NCI-H774 (cell line): ENCODE measurements at places on chromosomes 5 and 9.

DNA sequence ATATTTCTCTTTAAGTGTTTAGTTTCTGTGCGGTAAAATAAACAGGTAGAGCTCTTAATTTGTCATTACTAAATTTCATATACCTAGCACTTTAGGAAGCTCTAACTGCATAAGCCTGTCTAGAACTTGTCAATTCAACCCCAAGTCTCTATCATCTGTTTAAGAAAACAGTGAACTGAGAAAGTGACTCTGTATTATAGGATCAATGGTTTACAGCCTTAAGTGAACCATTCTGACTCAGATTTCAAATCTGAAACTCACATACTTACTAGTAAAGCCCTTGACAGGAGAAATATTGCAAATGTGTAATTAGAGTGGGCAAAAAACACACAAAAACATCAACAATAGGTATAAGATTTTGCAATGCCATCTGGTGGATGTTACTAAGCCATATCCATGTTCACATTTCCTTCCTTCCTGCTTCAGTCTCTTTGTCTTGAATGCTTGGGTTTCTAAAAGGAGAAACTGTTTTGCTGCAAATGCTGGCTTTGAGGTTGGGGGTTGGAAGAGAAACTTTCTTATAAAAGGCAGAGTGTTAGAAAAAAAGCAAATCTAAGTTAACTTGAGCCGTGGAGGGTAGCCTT lies 101.8 kb downstream of the DOCK8 start:
- no peak for DNase-seq

DNA sequence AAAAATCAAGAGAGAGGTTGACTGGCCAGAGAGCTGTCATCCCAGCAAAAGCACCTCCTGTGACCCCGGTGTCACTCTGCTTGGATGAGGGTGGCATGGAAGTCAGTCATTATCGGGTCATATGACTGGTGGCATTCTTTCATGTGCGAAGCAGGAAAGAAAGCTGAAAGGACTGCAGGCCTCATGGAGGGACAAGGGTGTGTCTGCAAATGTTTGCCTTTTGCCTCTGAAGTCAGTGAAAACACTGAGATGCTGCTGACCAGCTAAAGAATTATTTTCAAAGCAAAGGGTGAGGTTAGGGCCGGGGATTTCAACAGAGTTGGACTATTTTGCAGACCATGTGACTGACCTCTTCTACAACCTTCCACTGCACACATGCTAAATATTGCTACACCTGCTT lies 298.3 kb downstream of the CSNK1G3 start:
- DNase-seq = peak; percentile 39

DNA sequence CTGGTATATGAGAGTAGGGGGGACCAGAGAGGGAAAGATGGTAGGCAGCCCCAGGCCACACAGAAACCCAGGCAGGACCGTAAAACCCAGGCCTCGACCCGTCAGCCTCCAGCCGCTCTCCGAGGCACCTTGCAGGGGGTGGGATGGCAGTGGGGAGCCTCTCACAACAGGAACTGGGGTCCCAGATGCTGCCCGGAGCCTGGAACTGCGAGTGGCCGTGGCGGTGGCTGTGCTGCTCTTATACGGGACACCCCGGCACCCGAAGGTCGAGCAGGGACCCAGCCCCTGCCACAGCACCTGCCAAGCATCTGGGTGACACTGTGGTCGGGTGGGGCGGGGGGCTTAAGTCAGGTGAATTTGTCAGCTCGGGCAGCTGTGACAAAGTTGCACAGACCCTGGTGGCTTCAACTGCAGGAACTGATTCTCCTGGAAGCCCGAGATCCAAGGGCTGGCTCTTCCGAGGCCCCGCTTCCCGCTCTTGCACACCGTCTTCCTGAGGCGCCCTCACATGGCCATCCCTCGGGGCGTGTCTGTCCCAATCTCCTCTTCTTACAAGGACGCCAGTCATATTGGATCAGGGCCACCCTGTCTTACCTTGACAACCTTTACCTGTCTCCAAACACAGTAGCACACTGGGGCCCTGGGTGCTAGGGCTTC lies 47.6 kb upstream of the EGFL7 start:
- no peak for DNase-seq

- DNase-seq = peak; percentile 78
Measured at GRCh38 chr5:18745988-18746615, 1111.8 kb downstream of the TAF11L14 start.

DNA sequence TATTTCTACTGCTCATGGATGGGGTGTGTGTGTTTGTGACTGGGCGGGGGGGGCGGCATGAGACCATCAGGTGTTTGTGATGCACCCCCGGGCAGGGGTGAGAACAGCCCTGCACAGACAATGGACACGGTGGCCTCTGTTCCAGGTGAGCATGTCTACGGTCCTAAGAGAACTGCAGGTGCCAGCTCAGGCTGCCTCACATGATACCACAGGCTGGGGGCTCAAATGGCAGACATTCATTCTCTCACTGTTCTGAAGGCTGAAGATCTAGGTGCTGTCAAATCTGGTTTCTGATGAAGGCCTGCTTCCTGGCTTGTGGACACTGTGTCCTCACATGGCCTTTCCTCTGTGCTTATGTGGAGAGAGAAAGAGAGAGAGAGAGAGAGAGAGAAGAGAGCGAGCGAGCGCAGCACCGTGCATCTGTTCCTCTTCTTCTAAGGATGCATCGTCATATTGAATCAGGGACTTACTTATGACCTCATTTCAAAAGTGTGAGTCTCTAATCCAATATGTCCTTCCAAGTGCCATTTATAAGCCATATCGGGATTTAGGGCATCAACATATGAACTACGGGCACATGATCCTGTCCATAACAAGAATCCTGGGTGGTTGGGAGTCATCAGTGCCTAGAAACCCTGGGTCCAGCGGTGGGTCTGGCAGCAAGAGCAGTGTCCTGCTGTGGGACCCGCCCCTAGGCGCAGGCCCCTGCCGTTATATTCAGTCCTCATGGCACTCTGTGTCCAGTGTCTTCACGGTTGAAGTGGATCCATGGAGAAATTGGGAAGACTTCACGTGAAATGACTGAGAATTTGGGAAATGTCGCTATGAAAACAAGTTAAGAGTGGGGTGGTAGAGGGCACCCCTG lies 42.5 kb downstream of the NXNL2 start:
- no peak for DNase-seq

GRCh38 chr5:135005076-135005475 lies 29.0 kb downstream of the PITX1 start:
- DNase-seq = no peak

DNA sequence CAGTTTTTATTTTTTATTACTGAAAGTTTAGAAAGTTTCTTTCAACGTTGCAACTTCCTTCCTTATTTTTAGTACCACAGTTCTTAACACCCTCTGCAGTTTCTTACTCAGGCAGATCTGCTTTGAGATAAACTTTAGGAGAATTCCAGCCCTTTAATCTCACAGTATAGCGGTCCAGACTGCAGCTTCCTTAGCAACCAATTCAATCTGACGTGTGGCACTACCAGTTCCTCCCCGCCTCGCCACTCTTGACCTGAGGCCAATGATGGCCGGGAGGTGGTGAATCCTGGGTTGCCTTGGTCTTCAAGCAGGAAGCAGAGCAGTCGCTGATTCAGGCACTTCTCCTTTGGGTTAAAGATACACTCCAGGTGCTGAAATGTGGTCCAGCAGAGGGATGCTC lies 334.3 kb upstream of the TRPC7 start:
- no peak for DNase-seq

GRCh38 chr5:162209005-162209605 lies 141.5 kb downstream of the GABRG2 start:
- DNase-seq = peak; percentile 28

DNA sequence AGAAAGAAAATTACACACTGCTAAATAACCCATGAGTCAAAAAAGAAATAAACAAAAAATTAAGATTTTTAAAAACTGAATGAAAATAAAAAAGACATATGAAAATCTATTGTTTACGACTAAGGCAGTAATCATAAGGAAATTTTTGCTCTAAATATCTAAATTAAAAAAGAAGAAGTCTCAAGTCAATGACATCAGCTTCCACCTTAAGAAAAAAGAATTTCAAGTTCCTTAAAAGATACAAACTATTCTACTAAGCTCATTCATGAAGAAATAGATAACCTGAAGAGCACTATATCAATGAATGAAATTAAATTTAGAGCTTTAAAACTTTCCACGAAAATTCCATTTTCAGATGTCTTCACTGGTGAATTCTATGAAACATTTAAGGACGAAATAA lies 15.7 kb upstream of the STARD4 start:
- DNase-seq = no peak

GRCh38 chr5:132655821-132656773 lies 1.9 kb upstream of the IL13 start:
- no peak for DNase-seq

DNA sequence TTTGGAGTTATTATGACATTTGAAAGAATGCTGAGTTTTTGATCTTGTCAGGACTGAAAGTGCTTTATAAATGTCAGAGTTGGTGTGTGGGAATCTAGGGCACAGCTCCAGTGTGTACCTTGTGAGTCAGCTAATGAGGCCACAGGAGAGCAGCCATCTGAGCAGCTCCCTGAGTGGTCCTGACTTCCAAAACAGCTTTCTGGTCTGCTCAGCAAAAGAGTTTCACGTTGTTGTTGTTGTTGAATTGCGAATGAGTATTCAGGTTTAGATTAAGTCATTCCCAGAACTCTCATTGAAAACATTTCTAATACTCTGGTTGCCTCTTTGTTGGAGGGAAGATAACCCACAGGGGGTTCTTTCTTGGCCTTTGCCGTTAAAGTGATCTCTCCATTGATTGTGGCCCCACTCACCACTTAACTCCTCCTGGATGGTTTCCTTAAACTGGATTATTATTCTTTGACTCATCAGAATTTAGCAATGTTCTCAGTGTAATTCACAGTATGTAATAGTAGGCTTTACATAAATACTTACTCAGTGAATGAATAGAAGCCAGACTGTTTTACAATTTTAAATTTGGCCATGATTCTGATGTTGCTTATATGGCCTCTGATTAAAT lies 125.1 kb upstream of the SGCD start:
- no peak for DNase-seq

- no peak for DNase-seq
Measured at GRCh38 chr5:82285206-82285605, 7.1 kb upstream of the RPS23 start.

DNA sequence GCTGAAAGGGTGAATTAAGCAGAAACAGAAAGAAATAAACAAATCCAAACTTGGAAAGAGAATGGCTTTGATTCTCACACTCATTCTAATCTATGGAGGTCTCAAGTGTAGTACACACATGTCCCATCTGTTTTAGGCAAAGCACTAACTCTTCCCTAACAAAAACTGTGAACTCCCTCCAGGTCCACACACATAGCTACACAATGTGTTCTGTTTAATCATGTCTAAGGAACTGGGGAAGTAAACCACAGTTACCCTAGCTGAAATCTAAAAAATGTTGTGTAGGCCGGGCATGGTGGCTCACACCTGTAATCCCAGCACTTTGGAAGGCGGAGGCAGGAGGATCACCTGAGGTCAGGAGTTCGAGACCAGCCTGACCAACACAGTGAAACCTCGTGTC lies 118.7 kb upstream of the FST start:
- no peak for DNase-seq

DNA sequence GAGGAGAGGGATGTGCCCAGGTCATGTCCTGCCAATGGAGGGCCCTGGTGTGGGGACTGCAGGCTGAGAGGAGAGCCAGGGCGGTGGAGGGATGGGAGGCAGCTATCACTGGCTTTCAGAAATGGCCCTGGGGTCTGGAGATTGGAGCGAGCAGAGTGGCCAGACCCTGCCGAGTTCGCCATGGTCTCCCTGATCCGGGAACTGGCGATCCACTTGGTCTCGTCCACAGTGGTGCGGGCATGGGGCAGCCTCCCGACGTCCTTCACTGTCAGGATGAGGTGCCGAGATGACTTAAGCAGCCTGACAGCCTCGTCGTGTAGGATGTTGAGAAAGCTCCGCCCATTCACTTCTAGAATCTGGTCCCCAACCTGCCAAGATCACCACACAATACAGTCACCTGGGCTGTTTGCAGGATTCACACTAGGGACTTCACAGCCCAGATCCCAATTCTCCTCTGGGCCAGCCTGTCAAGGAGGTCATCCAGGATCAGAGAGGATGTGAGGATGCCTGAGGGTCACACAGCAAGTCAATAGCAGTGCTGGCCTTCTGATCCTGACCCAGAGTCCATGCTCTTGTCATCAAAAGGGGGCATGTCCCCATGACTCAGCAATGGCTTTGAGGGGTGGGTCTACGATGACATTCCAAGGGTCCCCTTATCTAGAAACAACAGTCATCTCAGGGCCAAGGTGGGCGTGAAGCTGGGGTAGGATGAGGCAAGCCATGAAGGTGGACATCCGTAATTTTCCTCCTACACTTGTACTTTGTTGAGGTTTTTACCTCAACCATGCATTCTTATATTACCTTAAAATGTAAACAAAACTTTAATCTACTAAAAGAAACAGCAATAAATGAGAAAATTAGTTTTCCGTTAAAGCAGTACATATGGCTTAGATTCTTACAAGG lies 38.5 kb upstream of the AKNA start:
- DNase-seq = no peak

GRCh38 chr5:58773744-58774441 lies 191.0 kb downstream of the RAB3C start:
- DNase-seq = peak; percentile 33

GRCh38 chr5:172679628-172680212 lies 38.7 kb downstream of the NEURL1B start:
- no peak for DNase-seq

DNA sequence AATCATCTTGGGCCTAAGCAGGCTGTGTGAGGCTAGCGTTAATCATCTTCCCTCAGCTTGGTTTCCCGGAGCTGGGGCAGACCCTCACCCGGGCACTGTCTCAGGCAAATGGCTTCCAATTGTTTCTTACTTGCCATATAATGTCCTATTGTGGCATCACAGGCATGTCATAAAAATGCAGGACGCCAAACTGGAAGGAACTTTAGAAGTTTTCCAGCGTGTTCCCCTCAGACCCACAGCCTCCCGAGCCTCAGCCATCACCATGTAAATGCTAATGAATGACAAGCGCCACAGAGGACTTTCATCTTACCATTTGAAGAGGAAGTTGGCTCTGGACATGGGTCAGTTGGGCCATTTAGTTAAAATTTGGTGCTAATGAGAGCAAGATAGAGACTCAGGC lies 143.0 kb upstream of the IRX1 start:
- no peak for DNase-seq

DNA sequence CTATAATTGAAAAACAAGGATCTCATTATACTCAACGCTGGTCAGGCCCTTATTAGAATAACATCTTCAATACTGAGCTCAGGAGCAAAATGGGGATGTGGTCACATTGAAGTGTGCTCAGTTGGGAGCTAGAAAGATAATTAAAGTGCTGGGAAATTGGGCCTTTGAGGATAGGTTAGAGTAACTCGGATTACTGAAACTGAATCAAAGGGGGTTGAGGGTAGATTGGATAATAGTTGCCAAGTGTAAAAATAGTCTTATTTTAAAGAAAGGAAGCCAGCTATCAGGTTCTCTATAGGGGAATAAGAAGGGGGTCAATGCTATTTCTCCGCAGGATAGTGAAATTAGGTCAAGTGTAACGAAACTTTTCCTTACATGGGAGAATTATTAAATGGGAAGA lies 391.0 kb upstream of the PTPRD start:
- DNase-seq = no peak

DNA sequence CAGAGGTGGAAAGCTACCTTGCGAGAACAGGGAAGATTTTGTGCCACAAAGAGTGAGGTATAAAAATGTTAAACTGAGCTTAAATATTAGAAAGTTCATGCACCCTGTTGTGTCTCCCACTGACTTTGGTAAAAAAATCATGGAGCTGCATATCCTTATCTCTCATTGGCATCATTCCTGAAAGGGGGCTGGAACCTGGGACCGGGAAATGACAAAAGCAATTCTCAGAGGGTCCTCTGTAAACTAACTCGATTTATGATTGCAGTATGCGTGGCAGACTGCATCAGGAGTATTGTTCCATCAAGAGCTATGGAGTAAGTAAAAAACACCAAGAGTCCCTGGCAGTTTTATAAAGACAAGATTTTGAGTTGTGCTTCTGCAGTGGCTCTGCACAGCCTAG lies 148.8 kb downstream of the DCP2 start:
- no peak for DNase-seq
